NCI-H187 treated with DMSO at 0.1 percent for 48 hours (cell line): ENCODE measurements at places on chromosomes 5 and 9.

- DNase-seq = no peak
Measured at GRCh38 chr5:173479711-173480110, 136.7 kb downstream of the BOD1 start.

- no peak for DNase-seq
Measured at GRCh38 chr5:93071710-93072109, 509.3 kb downstream of the NR2F1-AS1 start.

DNA sequence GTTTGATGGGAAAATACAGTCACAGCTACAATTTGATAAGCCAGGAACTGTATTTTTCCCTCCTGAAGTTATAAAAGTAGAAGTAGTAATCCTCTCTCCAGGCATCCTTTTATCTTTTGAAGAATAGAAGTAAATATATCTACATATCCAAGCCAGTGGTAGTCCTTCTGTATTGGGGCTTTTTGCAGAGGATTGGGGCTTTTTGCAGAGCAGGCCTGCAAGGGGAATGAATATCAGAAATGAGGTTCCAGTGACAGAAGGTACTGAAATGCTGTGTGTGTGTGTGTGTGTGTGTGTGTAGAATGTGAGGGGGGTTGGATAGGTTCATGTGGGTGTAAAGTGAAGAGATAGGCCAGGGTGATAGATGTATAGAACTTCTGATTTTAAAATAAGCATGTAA lies 127.4 kb downstream of the COMMD10 start:
- no peak for DNase-seq

DNA sequence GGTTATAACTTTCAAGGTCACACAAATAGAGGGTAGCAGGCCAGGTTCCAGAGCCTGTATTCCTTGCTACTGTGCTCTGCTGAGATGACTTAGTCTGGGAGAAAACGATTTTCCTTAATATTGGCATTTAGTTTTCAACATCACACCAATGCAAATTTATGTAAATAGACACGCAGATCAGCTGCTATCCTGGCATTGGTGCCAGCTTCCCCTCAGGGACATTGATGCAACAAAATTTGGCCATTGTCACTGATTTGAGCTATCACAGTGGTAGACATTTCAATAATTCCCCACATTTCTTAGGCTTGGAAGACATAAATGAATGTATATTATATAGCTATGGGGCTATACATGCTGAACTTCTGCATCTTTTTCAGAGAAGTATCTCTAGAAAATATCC lies 71.6 kb upstream of the ASTN2 start:
- no peak for DNase-seq

DNA sequence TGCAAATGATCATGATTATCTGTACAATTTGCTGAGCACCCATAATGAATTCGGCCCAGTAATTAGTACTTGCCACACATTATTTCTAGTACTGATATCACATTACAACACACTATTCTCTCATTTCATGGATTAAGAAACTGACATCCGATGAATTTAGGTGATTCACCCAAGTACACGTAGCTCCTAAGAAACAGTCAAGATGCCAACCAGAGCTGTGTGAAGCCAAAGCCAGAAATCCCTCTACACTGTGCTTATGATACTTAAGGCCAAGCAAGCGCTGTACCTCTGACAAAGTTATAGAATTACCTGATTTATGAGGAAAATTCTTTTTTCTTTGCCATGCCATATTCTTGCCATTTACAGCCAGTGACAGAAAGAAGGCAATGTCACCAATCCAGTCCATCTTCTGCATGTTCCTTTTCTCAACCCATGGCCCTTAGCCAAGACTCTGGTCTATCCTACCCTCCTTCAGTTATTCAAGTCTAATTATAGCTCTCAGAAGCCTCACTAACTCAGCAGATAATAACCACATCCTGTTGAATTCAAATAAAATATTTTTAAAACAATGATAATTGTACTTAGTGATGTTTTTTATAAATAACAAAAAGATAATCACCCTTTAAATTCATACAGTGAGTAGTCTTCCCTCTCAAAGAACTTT lies 74.3 kb upstream of the PTGER4 start:
- no peak for DNase-seq

DNA sequence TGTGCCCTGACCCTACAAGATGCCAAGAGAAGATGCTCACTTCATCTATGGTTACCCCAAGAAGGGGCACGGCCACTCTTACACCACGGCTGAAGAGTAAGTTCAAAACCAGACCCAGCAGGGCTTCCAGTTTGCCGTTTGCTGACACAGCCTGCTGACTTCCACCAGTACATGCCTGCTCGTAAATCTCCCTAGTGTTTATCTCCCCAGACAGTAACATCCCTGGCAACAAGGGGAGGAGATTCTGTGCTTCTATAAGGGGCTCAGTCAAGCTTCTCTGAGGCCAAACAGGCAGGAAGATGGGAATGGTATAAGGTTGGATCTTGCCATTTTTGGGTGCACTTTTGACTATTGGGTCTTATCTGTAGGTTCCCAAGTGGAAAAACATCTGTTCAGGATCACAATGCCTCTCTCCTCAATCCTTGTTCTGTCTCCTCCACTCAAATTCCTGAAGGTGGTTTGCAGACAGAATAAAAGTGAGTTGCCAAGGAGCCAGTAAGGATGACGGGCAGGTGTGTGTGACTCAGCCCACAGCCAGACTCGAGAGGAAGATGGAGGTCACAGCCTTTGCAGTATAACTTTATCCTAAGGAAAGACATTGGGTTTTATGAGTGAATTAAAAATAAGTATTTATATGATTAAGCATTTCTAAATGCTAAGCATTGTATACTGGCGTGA lies 1.9 kb downstream of the MLANA start:
- DNase-seq = no peak

DNA sequence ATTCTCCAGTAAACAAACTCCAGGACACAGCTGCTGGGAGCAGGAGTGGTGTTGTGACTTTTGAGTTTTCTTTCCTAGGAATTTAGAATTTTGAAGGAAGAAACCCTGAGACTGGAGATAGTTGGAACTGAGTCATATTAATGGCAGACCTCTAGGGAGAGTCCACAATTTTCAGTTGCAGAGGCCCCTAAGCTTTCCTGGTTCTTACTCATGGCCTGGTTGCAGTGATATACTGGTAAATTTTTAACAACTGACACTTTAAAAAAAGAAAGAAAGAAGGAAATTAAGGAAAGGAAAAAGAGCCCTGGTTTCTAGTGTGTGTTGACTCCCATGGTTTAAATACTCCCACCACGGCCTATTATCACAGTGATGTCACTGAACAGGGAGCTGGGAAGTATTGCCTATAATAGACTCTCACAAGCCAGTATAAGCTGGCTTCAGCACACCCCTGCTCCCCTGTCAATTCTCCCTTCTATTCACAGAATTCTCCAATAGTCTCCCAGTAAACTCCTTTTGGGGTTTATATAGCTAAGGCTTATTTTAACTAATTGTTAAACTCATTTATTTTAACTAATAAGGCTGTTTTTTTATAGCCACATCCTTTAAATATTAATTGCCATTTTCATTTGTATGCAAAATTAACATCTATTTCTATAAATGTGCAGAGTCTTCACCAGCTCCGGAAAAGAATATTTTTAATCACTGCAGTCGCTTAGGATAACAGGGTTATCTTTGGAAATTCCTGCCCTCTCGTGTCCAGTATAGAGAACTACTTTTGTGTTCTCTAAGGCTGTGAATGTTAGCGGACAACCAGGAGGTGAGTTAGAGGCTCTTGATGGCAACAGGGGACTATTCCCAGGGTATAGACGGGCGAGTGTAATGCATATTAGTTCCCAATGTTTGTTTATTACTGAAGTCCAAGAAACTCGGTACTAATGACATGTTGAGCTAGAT lies 59.7 kb downstream of the GGTA1 start:
- no peak for DNase-seq

GRCh38 chr5:77163453-77163852 lies 47.0 kb upstream of the PDE8B start:
- no peak for DNase-seq

DNA sequence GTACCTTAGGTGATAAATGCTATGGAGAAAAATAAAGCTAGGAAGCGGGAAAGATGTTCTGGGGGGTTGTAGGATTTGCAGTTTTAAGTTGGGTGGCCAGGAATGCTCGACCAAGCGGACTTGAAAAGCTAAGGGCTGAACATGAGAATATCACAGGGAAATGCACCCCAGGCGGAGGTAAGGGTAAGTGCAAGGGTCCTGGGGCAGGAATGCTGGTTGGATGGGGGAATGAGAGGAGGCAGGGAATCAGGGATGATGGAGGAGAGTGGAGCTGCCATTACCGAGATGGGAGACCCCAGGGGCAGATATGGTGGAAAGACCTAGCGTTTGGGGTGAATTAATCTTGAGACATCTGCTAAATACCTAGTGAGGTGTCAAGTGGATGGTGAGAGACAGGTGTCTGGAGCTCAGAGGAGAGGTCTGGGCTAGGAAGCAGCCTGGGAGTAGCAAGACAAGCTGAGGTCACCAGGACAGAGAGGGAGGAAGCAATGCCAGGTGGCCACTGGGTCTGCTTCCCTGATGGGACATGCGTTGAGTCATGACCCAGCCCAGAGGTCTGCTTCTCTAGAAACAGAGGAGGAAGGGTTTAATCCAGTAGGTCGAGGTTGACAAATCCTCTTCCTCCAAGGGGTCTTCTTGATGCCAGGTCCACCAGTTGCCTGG lies 77.7 kb upstream of the ASS1 start:
- no peak for DNase-seq

GRCh38 chr9:71209890-71210289 lies 88.5 kb upstream of the TRPM3 start:
- no peak for DNase-seq

GRCh38 chr5:169804861-169805260 lies 167.8 kb downstream of the DOCK2 start:
- DNase-seq = no peak

- DNase-seq = no peak
Measured at GRCh38 chr5:62011089-62011664, 294.8 kb upstream of the KIF2A start.

DNA sequence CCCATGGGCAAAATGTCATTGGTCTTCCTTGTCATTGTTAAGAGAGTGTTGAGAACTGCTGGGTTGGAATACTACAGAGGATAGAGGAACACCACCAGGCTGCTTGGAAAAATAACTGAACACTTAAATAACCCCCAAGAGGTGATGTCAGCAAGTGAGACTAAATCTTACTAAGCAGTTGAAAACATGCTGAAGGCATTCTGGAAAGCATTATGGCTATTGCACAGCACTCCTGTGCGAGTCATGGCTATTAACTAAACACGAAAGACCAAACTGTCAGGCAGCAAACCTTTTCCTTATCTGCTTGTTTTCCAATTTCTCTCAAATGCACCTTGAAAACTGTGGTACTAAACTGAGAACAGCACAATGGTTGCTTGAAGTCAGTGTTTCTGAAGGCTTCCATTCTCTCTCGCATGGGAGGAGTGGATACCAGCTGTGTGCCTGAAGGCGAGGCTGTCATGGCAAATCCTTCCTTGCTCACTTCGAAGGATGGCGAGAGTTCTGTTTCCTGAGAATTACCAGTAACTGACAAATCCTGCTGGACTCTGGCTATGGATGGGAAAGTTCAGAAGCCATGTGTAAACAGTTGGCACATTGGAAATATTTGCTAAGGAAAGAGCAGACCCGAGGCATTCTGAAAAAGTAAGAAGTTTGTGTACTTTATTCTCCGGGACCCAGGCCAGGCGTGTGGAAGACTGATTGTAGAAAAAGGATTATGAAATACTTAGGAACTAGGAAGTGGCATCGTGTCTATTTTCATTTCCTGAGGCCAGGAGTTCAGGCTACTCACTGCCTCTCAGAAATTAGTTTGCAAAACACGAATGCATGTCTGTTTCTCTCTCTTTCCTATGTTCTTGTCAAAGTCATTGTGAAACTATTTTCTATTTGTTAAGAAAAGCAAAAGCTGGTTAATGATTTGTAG lies 182.1 kb downstream of the DMRT2 start:
- no peak for DNase-seq

- no peak for DNase-seq
Measured at GRCh38 chr5:161278739-161279660, 267.5 kb downstream of the GABRB2 start.

DNA sequence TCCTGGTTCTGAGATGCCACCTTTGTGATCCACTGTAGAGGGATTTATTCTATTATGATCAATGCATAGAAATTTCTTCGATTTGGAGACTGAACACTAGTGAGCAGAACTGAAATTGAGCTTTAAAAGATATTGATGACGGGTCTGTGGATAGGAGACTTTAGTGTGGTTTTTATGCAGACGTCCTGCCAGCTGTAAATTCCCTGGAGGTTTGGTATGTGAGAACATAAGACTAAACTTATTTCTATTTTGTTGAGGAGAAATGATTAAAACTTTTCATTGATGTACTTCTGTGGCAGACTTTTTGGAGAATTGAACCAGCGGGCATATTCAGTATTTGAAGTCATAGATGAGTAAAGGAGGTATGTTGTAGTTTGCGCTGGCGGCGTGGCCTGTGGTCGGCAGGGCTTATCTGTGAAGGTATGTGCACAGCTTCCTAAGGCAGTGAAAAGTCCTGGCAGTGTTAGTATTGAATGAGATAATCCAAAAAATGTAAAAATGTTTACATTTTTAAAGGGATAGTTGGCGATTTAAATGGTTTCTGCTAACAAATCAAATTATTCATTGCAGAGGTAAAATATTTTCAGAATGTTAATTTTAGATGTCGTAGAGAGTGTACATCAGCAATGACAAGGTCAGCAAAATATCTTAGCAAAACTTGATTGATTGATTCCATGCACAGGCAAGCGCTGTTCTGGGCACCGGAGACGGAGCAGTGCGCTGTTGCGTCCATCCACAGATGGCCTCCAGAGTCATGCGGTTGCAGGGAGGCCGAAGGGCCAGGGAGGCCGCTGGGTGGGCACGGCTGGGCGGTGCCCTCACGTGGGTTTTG lies 20.4 kb downstream of the TENT4A start:
- DNase-seq = no peak

GRCh38 chr5:10507575-10508096 lies 56.2 kb upstream of the ANKRD33B start:
- DNase-seq = peak; percentile 6

DNA sequence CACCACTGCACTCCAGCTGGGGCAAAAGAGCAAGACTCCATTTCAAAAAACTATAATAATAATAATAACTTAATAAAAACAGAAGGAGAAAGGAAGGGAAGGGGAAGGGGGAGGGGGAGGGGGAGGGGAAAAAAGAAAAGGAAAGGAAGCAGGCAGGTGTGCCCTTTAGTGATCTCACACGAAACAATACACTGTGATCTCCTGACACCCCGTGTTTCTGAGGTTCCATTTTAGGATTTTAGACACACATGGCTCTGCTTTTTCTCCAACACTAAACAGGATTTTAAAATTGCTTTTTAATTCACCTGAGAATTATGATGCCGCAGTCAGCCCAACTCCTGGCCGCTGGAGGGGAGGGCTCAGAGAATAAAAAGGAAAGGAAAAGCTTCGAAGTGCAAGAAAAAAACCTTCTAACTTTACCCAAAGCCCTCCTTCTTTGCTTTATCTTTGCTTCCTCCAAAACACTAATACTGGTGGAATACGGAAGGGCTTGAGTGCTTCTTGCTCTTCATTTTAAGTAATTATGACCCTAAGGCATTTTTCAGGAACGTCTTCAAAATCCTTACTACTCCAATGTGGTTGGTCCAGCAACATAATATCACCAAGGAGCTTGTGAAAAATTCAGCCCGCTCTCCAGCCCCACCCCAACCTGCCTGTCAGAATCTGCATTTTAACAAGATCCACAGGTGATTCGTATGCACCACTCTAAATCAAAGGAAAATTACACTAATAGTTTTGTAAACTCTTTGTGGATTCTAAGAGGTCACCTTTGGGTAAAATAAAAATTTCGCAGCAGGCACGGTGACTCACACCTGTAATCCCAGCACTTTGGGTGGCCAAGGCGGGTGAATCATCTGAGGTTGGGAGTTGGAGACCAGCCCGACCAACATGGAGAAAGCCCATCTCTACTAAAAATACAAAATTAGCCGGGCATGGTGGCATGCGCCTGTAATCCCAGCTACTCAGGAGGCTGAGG lies 66.0 kb downstream of the MYO10 start:
- no peak for DNase-seq
